ENCODE measurements at places on chromosomes 3 and 15. TPM values are rescaled to one million over a fixed set of nuclear protein-coding genes. Genes with fewer than 3 reads are reported as not detected.

Gene AADAC
- not detected for total RNA-seq

Gene SSUH2
- total RNA-seq = 0.14 TPM

Gene PROS1
- 180 TPM for total RNA-seq

Gene ADGRG7
- not detected for total RNA-seq

Gene CILP
- 15.8 TPM for total RNA-seq

- no peak for DNase-seq
Observed at GRCh38 chr15:69523010-69524001, 70.7 kb downstream of the RPLP1 start.

- no peak for DNase-seq
Observed at GRCh38 chr3:155664925-155665695, 79.8 kb downstream of the PLCH1 start.

- DNase-seq = no peak
Observed at GRCh38 chr3:184584464-184584891, 22.9 kb downstream of the EPHB3 start.
